ENCODE measurements at places on chromosomes 4 and X. TPM values are rescaled to one million over a fixed set of nuclear protein-coding genes. Genes with fewer than 3 reads are reported as not detected.
A peak's percentile ranks its signal among the peaks of the same experiment; 100 is the strongest.

DNA sequence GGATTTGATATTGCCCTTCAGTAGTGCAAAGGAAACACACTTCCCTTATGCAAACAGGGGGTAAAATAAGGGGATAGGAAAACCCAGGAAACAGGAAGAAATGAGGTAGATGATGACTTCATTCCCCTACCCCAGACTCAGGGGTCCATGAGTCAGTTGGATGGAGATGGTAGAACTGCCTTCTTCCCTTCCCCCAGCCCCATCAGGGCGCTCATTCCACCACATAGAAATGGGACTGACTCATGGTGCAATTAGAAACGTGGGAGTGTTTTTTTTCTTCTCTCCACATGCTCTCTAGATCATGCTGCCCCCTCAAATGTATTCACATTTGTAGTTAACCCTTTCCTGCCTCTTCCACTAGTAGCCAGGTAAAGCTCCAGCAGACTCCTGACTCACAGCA, 23.1 kb upstream of the ARMCX2 start:
- DNase-seq, result no peak
- no peaks in the 10 kb centered on the region for H3K4me1 ChIP-seq
- no peak overlapping the region for H3K4me3 ChIP-seq
- peaks cover 47% of the 10 kb centered on the region for H3K27me3 ChIP-seq
- H3K36me3 ChIP-seq, result no peaks in the 10 kb centered on the region

DNA sequence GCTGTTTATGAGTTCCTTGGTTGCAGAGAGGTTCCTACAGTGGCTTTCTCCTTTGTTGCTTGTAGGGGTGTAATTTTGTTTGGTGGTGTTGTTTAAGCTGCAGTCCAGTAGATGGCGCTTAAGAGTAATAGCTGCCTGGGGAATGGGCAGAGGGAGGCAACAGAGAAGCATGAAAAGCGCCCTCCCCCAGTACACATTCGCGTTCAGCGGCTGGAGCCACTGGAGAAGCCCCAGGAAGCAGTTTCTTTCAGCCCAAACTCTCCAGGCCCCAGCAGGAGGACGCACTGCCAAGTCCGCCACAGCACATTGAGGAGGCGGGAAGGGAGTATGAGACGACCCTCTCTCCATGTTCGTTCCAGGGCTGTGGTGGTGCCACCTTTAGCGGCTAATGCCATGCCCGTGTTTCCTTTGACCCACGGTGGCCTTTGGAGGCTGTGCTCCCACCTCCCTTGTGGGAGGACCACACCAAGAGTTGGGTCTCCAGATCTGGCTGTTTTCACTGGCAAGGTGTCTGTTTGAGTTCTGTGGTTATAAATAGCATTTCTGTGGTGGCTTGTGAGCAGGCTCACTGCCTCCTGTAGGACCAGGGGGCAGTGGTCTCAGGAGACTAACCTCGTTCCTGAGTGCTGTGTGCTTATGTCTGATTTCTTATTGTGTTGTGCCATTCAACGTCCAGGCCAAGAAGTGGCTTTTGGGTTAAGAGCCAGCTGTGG, 252.3 kb downstream of the ARHGAP10 start:
- H3K36me3 ChIP-seq, result no peaks in the 10 kb centered on the region
- peak; percentile 27 for DNase-seq
- H3K27me3 ChIP-seq, result no peaks in the 10 kb centered on the region
- H3K27ac ChIP-seq, result no peak overlapping the region
- H3K4me3 ChIP-seq, result no peak overlapping the region
- H3K4me1 ChIP-seq, result peaks cover 9% of the 10 kb centered on the region

DNA sequence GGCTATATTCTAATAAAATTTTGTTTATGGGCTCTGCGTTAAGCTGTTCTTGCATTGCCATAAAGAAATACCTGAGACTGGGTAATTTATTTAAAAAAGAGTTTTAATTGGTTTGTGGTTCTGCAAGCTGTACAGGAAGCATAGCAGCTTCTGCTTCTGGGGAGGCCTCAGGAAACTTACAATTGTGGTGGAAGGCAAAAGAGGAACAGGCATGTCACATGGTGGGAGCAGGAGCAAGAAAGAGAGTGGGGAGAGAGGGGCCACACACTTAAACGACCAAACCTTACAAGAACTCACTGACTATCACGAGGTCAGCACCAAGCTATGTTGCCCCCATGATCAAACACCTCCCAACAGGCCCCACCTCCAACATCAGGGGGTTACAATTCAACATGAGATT, 74.0 kb downstream of the FHDC1 start:
- H3K27me3 ChIP-seq, result no peaks in the 10 kb centered on the region
- DNase-seq, result no peak
- H3K4me3 ChIP-seq, result no peak overlapping the region
- H3K4me1 ChIP-seq, result no peaks in the 10 kb centered on the region
- no peaks in the 10 kb centered on the region for H3K36me3 ChIP-seq
- no peak overlapping the region for H3K27ac ChIP-seq

DNA sequence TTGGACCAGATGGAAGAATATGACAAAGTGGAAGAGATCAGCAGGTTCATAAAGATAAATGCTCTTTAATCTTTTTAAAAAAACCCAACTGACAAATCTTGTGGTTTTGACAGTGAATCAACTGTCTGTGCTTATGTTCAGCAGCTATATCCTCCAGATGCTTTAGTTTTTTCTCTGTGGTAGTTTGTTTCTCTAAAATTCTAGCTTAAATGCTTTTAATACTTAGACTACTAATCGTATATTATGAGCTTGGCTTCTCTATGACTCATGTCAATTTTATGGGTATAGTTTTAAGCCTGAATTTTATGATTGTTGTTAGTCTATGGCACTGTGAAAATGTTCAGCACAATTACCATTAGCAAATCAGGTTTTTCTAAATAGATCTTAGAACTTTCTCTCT, 12.9 kb downstream of the HHIP start:
- H3K27me3 ChIP-seq, result no peaks in the 10 kb centered on the region
- H3K4me3 ChIP-seq, result no peak overlapping the region
- no peak for DNase-seq
- no peaks in the 10 kb centered on the region for H3K36me3 ChIP-seq
- no peaks in the 10 kb centered on the region for H3K4me1 ChIP-seq

- no peak for DNase-seq
- H3K27me3 ChIP-seq, result no peaks in the 10 kb centered on the region
- no peaks in the 10 kb centered on the region for H3K4me1 ChIP-seq
- H3K36me3 ChIP-seq, result no peaks in the 10 kb centered on the region
Observed at GRCh38 chrX:69185886-69186285, 20.6 kb upstream of the PJA1 start.

GRCh38 chrX:10235851-10236250, 79.1 kb downstream of the CLCN4 start:
- no peaks in the 10 kb centered on the region for H3K36me3 ChIP-seq
- DNase-seq, result no peak
- H3K4me3 ChIP-seq, result no peak overlapping the region
- H3K4me1 ChIP-seq, result no peaks in the 10 kb centered on the region
- H3K27ac ChIP-seq, result no peak overlapping the region

The LDB2 gene
- 23.4 TPM for total RNA-seq

DNA sequence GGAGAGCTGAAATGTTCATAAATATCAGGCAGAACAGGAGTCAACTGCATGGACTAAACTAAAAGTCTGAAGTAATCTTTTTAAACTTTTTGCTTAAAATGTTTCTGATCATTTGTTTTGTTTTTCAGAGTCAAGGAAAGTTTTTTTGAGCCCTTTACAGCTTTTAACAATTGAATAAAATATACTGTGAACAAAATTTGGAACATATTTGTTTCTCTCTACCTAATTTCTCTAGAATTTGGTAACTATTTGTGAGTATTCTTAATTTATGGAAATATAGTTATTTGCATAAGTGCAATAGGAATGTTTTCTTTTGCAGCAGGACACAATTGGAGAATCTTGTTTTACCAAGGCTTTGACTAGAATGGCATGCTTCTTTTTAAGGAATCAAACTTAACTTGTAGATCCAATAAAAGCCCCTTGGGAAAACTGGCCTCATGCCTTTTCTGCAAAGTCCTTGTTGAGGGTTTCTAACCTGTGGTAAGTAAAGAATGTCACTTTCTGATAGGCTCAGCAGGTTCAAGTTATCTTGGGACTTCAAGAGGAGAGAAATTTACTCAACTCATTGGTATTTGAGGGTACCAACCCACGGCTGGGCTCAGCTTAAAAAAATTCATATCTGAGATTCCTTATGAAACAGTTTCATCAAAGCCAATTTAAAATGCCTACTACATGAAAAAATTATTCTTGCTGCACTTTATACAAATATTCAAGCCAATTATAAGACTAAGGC, 91.5 kb downstream of the UPRT start:
- H3K4me1 ChIP-seq, result no peaks in the 10 kb centered on the region
- H3K27ac ChIP-seq, result no peak overlapping the region
- H3K36me3 ChIP-seq, result no peaks in the 10 kb centered on the region
- H3K27me3 ChIP-seq, result no peaks in the 10 kb centered on the region

GRCh38 chr4:1057403-1057745, 45.9 kb downstream of the FGFRL1 start:
- H3K4me1 ChIP-seq, result peaks cover 9% of the 10 kb centered on the region
- H3K4me3 ChIP-seq, result no peak overlapping the region
- H3K27me3 ChIP-seq, result peaks cover 56% of the 10 kb centered on the region
- H3K27ac ChIP-seq, result no peak overlapping the region
- H3K36me3 ChIP-seq, result no peaks in the 10 kb centered on the region
- DNase-seq, result no peak

GRCh38 chr4:13892739-13893105, 265.2 kb upstream of the BOD1L1 start:
- no peak for DNase-seq
- H3K4me3 ChIP-seq, result no peak overlapping the region
- no peak overlapping the region for H3K27ac ChIP-seq
- no peaks in the 10 kb centered on the region for H3K36me3 ChIP-seq
- H3K27me3 ChIP-seq, result no peaks in the 10 kb centered on the region
- H3K4me1 ChIP-seq, result no peaks in the 10 kb centered on the region

DNA sequence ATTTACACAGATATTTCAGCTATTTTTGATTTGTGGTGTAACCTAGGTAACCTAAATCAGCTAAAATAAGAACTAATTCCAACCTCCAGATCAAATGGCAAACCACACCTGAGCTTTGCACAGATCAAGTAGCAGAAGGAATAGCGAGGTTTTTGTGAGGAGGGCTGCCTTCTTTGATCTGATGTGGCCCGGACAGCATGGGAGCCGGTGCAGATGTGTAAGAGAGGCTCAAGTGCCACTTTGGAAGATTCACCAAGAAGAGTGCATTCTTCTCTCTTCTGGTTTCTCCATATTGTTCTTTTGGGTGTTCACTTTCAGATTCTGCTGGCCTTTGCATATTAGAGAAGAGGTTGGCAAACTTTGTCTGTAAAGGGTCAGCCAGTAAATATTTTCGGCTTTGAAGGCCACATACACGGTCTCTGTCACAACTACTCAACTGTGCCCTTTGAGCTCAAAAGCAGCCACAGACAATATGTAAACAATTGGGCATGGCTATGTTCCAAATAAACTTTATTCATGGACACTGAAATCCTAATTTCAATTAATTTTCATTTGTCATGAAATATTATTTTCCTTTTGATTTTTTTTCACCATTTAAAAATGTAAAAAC, 78.9 kb upstream of the FAM9C start:
- no peaks in the 10 kb centered on the region for H3K36me3 ChIP-seq
- DNase-seq, result no peak
- no peaks in the 10 kb centered on the region for H3K27me3 ChIP-seq
- H3K27ac ChIP-seq, result no peak overlapping the region
- no peaks in the 10 kb centered on the region for H3K4me1 ChIP-seq

The PAGE1 gene
- total RNA-seq, result not detected

Data from heart right ventricle (tissue), 16 donors.